Activated gamma-delta T cell treated with anti-CD3 and anti-CD28 coated beads, Interleukin-2, amount 50 U/mL, for 16 hours (primary cell): ENCODE measurements at places on chromosomes 2 and 18.
A peak's percentile ranks its signal among the peaks of the same experiment; 100 is the strongest.

DNA sequence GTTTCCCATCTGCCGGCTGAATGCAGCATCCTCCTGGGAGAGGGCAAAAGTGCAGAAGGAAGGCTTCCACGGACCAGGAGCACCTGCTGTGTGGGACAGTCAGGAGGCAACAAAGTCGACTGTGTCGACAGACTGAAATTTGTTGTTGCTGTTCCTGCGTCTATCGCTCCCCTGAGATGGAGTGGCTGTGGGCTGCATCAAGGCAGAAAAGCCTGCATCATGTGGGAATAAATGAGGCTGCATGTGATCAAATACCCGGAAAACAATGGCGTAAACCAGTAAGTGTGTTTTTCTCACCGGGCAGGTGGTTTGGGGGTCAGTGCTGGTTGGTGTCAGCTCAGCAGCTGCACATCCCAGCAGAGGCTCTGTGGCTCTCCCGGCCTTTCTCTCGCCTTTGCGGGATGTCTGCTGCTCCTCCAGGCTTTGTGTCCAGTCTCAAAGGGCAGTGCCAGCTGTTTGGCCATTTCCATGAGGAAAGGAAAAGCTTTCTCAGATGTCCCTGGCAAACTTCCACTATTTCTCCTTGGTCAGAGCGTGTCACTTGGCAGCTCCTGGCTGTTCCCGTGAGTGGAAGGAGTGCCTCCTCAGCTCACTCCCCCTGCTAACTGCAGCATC is 262.4 kb downstream of the NDUFA10 start:
- no peak for DNase-seq

DNA sequence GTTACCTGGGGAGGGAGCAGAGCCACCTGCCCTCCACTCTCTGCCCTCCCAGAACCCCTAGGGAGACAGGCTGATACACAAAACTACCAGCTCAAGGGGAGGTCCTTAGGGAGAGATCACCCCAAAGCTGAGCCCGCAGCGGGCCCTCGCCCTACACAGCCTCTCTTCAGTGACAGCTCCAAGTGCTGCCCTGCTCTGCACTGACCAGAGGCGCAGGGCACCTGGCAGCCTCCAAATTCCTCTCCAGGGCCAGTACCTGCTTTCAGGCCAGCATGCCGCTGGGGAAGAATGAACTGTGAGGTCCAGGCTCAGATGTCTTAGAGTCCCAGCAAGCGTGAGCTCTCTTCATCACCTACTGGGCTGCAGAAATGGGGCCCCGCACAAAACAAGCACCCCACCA is 11.3 kb upstream of the SH3BP4 start:
- no peak for DNase-seq

DNA sequence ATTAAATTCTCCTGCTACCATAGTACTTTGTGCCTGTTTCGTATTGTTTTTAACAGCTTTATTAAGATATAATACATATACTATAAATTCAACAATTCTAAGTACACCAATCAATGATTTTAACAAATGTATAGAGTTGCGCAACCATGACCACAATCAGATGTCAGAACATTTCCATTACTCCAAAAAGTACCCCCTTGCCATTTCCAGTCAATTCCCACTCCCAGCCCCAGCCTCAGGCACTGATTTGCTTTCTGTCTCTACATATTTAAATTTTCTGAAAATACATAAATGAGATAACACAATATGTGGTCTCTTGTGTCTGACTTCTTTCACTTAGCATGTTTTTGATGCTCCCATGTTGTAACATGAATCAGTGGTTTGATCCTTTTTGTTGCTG is 193.9 kb downstream of the FIGN start:
- DNase-seq = no peak

GRCh38 chr18:24388957-24389356 is 8.7 kb downstream of the OSBPL1A start:
- DNase-seq = no peak

- DNase-seq = no peak
Measured at GRCh38 chr2:118554616-118555015, 292.8 kb downstream of the EN1 start.

DNA sequence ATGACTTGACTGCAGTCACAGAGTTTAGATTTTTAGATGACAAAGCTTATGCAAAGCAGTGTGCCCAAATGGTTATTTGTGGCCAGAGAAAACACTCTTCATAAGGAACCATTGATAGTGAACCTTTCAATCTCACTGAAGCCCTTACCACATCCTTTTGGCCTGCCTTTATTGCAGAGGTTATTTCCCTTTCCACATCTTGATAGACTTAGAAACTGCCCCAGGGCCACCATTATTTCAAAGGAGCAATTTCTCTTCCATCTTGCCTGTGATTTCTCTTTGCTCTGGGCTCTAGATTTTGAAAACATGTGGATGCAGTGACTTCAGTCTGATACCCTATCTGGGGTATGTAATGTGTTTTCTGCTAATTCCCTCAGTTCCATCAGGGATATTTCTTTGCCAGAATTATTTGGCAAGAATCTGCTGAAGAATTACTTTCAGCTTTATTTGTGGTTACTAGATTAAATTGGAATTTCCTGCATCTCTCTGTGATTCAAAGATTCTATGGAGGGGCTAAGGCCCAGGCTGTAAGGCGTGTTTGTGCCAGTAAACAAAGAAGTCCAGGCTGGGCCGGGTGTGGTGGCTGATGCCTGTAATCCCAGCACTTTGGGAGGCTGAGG is 51.0 kb downstream of the MOGAT1 start:
- no peak for DNase-seq

DNA sequence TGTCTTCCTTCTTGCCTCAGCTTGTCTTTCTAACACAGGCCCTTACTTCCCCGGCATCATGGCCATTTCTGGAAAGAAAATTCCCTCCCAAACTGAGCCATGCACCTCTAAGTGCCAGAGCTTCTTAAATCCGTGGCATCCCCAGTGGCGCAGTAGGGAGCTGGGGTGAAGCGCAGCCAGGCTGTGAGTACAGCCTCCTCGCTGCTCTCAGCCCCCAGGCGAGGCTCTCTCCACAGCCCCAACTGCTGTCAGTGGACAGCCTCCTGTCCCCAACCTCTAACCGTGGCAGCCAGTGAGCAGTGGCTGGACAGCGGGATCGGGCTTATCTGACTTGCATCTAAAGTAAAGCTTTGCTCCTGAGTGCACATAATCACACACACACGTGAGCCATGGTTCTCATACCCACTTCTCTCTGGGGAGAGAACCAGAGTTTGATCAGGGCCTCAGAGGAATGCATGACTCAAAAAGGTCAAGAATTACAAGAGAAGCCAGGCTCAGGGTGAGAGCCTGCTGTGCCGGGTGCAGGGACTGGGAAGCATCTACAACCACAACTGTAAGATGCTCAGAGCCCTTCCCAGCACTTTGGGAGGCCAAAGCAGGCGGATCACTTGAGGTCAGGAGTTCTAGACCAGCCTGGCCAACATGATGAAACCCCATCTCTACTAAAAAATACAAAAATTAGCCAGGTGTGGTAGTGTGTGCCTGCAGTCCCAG is 50.7 kb downstream of the SFXN5 start:
- no peak for DNase-seq

GRCh38 chr2:119202610-119203310 is 20.9 kb upstream of the STEAP3 start:
- DNase-seq = no peak

- no peak for DNase-seq
Measured at GRCh38 chr2:232999354-232999753, 13.7 kb downstream of the NGEF start.

DNA sequence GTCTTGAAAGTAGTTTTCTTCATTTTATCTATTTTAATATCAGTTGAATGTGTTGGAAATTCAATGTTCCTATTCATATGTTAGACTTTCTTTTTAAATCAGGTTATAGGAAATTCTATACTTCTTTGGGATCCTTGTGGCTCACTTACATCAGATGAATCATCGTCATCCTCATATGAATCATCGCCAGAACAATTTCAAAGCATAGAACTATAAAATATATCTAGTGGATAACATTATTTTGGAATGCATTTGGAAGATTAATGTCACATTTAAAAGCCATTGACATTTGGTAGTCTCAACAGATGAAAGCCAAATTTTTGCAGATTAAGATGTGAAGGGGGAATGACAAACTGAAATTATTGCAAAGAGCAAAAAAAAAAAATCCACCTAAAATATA is 94.1 kb downstream of the FAM161A start:
- no peak for DNase-seq

DNA sequence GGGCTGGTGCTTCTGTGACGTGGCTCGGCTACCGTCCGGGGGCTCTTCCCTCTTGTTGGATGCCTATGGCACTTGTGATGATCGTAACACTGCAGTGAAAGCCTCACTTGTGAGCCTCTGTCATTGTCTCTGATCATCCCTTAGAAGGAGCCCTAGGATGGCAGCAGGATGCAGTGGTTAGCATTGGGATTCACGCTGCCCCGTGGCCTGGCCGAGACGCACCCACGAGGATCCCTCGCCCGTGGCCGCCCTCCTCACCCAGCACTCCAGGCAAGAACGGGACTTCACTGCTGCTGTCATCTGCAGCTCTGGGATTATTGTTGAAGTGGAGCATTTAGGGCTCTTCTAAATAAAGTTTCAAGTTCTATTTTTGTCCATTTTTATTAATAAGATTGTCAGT is 46.8 kb upstream of the CTDP1 start:
- DNase-seq = no peak

- no peak for DNase-seq
Measured at GRCh38 chr2:110115291-110116032, at the start of gene MALL. Gene MALL (minus strand): TSS chr2:110115822. CDS start chr2:110115792, 30 bp downstream.

DNA sequence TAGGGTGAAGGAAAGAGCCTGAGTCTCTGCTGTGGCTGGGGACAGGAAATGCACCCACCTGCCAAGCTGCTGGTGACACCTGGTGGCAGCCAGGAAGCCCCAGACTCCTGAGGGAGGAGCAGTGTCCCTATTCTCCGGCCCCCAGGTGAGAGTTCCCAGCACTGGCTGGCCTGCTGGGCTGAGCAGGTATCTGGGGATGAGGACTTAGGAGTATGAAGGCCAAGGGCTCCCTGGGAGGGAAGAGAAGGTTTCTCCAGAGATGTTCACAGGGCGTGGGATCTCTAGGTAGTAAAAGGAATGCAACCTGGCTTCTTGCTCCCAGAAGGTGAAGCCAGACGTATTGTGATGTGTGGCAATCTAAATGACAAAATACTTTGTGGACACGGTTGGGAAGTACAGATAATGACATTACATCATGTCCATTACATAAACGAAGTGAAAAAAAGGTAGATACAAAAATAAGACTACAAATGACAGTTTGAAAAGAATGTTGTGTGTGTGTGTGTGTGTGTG is 75.8 kb upstream of the SLC1A4 start:
- no peak for DNase-seq

DNA sequence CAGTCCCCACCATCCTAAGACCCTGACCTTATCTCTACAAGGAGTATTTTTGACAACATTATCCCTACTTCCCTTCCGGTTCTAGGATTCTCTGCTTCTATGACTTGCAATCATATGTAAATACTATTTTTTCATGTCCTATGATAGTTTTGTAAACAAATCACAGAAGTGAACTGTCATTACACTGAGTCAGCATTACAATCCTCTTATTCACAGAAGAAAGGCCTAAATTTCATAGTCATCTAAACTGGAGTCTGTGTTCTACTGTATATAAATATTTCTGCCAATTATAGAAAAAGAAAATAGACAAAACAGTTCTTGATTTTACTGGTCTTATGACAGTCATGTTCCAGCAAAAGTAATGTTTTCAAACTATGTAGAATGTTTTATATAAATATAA is 265.1 kb downstream of the NCKAP5 start:
- no peak for DNase-seq

DNA sequence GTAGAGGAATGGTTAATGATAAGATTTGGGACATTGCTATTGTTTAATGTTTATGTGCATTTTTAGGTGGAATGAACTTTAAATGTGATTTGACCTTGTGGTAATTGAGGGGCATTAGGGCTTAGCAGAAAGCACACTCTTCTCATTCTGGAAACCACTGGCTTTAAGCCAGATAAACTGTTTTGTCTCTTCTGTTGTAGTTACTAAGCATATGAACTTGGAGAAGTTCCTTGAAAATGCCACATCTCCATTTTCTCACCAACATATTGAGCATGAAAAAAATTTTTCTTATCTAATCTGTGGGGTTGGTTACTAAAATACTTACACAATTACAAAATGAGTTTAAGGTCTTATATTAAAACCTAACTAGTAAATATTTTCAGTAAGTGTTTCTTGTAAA is 70.8 kb upstream of the FSHR start:
- DNase-seq = no peak

GRCh38 chr2:9002637-9003365 is 683 bp downstream of the MBOAT2 start:
- DNase-seq = no peak

- DNase-seq = no peak
Measured at GRCh38 chr2:7127156-7127555, 209.9 kb downstream of the RNF144A start.

GRCh38 chr2:31812051-31812798 is 198.6 kb downstream of the MEMO1 start:
- peak; percentile 5 for DNase-seq

DNA sequence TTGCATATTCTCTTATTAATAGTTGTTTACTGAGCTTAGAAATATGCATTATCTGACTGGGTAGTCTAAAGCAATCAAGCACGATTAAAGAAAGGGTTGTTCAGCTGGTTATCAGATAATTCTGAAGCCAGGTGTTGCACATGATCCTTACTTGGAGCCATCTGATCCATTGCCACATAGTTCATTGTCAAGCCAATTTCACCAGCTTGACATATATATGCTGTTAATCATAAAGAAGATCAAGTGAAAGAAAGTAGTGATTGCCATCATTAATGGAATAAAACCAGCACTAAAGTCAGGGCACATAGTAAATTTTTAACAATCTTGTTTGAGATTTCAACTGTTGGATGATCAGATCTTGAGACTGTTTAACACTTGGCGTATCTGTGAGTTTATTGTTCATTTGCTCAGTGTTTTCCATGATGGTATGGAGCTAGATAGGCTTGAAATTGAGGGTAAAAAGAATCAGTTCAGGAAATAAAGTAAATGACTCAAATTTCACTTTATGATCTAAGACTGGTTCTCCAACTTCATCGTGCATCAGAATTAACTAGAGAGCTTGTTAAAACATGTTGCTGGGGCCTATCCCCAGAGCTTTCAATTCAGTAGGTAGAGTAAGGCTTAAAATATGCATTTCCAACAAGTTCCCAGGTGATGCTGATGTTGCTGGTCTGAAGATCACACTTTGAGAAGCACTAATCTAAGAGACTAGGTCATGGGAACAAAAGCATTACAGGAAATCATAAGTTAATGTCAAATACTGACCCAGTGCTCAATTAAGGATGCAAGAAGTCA is 539.6 kb downstream of the SATB2 start:
- DNase-seq = no peak

DNA sequence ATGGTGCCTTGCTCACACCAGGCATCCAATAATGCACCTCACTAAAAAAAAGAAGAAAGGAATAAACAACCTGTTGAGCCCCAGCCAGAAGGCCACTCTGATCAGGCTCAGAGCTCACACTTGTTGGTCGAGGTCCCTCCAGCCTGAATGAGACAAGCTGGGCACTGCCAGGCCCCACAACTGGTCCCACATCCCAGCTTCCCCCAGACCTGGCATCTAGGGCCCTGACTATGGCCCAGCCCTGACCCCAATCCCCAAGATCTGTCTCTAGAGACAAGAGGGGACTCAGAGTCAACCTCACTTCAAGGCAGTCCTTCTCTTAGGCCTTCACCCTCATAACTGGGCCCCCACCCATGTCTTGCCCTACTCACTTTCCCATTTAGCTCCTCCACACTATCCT is 22.4 kb downstream of the TEX51 start:
- no peak for DNase-seq
